ENCODE measurements at places on chromosomes 16 and 17.

DNA sequence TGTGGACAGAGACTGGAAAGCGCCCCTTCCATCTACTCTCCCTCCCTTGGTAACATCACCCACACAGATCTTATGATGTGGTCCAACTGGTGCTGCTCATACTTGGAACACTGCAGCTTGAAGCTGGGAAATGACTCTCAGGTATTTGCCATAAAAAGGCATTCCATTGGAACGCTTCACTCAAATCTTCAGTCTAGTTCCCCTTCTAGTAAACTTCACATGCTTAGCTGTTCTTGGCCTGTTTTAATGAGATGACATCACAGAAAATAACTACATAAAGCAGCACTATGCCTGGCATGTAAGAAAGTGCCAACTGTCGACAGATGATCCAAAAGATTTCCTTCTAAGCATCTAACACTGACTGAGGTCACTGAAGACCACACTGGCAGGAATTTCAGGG, 9.3 kb downstream of the ZNF263 start:
- DNase-seq = no peak

DNA sequence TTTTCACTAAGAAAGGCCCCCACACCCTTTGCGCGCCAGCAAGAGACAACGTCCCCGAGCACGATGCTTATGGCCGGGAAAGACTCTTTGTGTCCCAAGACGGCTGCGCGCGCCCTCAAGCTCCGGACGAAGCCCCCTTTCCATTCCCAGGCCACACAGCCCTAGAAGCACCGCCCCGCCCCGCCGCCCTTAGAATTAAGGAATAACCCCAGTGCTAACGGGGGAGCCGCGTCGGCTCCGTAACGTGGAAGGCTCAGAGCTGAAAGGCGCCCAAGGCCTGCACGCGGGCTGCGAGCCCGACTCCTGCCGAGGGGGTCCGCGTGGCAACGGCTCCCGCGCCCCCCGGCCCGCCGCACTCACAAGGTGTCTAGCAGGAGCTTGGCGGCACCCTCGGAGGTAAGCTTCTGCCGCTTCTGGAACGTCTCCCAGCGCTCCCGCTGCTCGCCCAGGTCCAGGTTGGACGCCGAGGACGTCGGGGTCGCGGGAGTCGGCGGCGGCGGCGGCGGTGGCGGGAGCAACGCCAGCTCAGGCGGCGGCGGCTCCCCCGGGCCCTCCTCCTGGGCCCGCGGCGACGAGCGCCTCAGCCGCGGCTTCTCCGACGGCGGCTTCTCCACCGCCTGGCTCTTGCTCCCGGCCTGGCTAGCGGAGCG, 477 bp downstream of the CENPV start:
- DNase-seq = peak; percentile 33

DNA sequence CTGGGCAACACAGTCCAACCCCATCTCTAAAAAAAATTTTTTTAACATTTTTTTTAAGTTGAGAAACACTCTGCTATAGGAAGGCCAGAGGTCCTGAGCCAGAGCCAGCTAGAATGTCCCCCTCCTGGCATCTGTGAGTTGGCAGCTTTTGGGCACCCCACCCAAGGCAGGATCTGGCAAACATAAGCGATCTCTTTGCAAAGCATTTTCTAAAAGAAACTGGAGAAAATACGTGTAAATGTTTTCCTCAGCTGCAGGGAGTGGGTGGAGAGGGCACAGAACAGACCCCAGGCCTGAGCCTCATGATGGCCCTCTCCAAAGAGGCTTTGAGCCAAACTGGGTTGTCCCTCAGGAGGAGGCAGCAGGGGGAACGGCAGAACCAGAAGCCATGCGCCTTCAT, 11.7 kb downstream of the CAVIN1 start:
- DNase-seq = no peak

- no peak for DNase-seq
Measured at GRCh38 chr17:54172985-54173316, 350.2 kb downstream of the KIF2B start.

- no peak for DNase-seq
Measured at GRCh38 chr17:40857535-40857934, 9.5 kb downstream of the KRT12 start.

DNA sequence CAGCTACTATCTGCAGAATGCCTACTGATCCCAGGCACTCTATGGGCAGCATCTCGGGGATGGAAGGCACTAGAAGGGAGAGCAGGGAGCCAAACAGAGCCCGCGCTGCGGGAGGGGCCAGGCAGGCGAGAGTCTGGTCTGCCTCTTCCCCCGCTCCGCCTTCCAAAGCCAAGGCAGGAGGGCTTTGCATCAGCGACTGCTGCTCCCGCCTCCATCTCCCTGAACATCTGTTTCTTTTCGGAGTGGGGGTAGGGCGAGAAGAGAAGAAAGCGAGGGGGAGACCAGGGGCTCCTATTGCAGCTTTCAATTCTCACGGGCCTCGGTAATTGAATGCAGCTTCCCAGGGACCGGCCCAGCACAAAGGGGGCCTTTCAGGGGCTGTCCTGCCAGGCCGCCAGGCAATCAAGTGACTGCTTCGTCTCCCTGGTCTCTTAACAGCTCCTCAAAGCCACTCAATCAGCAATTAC, 31.4 kb upstream of the CDC42EP4 start:
- DNase-seq = peak; percentile 96

DNA sequence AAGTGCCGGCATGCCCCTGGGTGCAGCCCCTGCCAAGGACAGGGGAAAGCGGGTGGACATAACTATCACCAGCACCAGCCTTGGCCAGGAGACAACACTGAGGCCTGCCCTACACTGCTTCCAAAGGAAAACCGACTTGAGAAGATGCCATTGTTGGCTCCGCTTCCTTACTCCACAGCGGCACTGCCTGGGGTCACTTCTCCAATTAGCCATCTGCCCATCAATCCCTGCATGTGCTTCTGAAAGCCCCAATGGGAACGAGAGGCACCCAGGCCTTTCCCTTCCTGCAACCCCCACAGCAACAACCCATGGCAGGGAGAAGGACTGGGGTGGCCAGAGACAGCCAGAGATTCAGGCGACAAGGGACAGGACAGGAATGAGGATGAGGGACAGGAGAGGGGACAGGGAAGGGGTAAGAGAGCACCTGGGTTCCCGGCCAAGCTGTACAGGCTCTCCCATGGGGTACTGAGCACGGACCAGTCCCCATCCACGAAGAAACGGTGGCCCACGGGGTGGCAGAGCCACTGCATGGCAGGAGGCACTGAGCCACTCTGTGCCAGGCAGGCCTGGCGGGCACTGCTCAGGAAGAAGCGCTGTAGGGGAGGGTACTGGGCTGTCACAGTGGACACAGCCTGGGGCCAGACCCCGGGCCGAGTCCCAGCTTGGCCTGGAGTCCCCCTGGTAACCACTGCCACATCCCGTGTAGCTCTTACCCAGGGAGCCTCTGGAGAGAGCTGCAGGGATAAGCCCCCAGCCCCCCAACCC, 21.2 kb downstream of the SREBF1 start:
- no peak for DNase-seq

DNA sequence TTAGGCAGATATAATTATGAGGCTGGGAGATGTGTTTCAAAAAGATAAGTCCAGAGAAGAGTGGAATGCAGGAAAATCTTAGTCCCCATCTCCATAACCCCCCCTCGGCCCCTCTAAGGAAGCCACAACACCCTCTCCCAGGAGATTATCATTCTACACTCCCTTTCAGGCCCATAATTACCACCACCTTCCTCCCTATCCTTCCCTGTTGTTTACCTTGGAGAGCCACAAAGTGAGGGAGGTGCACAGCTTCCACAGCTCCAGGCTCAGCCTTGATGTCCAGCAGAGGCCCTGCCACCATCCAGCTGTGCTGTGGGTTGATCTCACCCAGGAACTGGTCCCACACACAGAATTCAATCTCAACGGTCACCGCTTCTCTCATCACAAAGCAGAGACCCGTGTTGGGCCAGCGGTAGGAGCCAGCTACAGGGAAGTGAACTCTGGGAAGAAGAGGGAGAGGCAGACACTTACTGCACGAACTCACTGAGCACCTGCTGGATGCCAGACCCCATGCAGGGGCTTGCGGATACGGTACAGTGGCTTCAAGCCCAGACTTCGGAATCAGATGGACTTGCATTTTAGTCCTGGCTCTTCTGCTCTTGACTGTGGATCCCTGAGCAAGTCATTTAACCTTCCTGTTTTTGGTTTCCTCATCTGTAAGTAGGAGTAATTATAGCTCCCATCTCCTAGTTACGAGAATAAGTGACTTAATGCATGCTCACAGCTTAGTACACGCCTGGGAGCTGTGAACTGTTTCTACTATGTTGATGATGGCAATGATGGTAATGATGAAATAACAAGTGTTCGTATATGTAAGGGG, 44.1 kb downstream of the MIS12 start:
- no peak for DNase-seq

DNA sequence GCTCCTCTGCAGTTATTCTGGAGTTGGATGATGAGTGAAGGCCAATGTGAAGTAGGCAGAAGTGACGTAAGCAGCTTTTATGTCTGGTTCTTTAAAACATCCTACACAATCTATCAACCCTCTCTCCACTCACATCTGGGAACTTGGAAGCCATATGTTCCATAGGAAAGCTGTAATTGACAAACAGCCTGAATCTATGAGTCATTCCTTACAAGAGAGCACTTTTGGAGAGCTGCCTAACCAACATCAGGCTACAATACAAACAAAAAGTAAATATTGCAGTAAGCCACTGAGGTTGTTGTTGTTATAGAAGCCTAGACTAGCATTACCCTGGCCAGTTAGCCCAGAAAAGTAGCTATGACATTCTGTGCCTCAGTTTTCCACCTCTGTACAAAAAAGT, 5.9 kb downstream of the CCL7 start:
- no peak for DNase-seq

Data from NCI-H524 treated with DMSO at 0.1 percent for 48 hours (cell line).